ENCODE measurements at places on chromosomes 16 and 17.

GRCh38 chr16:56279132-56279531, 87.8 kb downstream of the GNAO1 start:
- DNase-seq: peak; percentile 57

DNA sequence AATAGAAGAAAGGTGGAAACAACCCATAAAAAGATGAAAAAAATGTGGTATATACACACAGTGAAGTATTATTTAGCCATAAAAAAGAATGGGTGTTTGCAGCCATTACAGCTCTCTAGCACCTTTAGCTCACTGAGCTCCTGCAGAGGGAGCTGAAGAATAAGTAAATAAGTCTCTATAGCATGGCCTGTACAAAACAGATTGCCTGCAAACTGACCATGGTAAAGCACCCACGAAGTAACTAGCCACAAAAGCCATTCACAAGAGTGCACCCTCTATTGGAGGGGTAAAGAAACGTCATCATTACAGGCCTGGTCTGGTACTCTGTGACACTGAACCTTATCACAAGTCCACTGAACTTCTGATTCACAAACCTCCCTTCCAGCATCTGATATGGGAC, 76.3 kb downstream of the USP32 start:
- DNase-seq: no peak

GRCh38 chr17:17150448-17150800, 55.7 kb downstream of the PLD6 start:
- DNase-seq: no peak

- DNase-seq: no peak
Measured at GRCh38 chr17:17565471-17566339, 25.8 kb downstream of the PEMT start.

DNA sequence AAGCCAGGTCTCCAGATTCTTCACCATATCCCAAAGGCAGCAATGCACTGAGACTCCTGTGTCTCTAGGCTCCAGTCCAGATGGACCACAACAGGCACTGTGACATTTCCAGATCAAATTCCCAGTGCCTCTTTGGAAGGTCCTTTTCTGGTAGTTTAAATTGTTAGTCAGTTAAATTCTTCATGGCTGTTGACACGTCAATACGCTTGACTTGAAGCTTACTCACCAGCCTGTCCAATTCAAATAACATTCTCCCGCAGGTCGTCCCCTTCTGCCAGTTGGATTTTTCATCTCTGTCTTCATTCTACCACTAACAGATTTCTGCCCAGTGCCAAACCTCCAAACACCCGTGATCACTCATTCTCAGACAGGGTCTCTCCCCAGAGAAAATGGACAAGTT, 86.7 kb downstream of the SHISA9 start:
- DNase-seq: no peak

All from CD4-positive, alpha-beta T cell treated with Interleukin-17A for 1 hour (primary cell).